Hepatic stellate cell (primary cell): ENCODE measurements at places on chromosomes 6 and 20.

- no peak for DNase-seq
Measured at GRCh38 chr6:158826819-158827501, 7.8 kb upstream of the EZR start.

GRCh38 chr6:155530219-155530834 is 74.7 kb upstream of the NOX3 start:
- DNase-seq: peak; percentile 11

DNA sequence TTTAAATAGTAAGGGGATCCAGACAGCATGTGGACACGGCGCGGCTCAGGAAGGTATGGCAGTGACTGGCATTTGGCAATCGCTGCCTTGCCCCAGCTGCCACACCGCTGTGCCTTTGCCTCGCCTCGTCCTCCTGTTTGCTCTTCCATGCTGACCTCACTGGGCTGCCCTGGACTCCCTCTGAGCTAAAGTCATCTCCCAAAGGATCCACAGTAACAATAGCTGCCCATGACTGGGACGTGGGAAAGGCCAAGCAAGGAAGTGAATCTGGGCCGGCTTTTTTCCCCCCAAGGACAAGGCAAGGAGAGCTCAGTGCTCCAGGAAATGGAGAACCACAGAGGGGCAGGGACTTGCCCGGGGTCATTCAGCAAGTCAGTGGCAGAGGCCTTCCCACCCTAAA is 48.1 kb downstream of the JPH2 start:
- DNase-seq: peak; percentile 46

DNA sequence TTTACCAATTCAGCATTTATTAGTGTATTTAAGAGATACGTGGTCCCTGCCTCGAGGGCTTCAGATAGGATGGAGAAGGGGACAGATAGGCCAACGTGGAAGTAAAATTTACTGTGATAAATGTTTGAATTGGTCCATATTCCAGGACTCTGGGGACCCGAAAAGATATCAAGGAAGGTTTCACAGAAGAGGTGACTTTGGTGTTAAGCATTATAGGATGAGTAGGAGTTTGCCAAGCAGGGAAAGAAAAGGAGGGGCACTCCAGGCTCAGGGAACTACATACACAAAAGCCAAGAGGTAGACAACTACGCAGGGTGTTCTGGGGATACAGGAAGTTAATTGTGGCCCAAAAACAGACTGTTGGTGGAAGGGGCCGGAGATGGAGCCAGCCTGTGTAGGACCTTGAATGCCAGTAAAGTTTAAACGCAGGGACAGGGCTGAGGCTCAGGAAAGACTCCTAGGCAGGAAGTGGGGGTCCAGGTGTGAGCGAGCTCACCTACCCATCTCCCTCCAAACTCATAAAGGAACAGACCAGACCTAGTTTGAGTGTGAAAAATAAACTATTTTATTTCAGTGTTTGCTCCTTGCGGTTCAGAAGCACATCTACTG is 37.0 kb downstream of the TGM2 start:
- no peak for DNase-seq

- no peak for DNase-seq
Measured at GRCh38 chr20:31667315-31668285, 29.9 kb downstream of the COX4I2 start.

DNA sequence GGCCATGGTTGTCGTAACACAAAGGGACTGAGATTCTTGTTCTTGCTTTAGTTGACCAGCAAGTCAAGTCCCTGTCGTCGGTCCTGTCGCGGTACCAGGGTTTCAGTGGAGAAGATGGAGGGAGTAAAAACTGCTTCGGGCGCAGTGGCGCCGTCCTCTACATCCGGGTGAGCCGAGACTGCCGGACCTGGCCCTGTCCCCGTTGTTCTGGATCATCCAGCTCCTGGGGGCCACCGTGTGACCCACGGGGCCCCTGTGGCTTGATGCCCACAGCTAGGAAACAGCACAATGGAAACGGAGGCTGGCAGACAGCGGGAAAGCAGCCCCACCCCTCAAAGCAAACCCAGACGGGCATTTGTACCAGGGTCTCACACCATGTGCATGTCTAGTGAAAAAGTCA is 15.0 kb downstream of the MTG2 start:
- DNase-seq: no peak

DNA sequence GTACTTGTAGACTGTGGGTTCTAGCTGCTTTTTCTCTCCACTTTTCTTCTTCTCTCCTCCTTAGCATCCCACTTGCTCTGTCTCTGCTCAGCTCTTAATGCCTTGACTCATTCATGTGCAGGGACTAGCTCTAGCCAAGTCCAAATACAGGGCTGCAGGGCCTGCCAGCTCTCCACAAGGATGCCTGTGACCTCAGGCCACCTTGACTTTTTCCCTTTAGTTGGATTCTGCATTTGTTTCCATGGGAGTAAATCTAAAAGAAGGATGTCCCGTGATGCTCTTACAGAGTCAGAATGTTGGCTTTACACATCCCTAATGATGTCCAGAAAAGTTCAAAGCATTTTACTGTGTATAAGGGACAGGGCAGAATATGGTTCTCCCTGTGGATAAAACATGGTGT is 101.8 kb upstream of the PREP start:
- no peak for DNase-seq

- no peak for DNase-seq
Measured at GRCh38 chr6:101818051-101818450, 424.5 kb downstream of the GRIK2 start.

- DNase-seq: no peak
Measured at GRCh38 chr6:115796829-115797228, 263.9 kb downstream of the FRK start.

DNA sequence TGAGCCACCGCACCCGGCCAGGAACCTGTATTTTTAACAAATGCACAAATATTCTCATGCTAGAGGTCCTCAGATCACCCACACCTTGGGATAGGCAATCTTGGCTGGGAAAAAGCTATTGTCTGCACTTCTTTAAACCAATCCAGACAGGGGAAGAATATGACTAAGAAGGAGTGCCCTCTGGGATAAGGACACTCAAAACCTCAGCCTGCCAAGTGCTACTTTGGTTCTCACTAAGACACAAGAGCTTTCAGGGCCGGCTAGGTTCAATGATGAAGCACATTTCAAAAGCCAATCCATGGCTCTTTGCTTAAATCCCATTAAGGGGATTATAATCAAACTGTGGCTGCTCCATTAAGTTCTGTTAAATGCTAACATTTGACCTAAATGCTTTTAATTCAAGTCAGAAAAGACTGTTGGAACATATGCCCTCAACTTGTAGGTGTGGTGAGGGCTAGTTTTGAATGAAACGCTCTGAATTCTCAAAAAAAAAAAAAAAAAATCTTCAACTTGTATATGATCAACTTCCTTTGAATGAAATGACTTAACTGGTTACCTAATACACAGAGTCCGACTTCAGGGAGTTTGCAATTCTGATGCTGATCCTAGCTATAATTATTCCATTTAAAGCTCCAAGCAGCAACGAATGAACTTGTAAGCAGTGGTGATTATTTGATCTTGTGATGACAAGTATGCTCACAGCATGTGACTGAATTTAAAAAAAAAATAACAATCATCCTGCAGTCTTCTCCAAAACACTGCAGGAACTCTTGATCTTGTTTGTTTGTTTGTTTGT is 56.6 kb downstream of the SLC23A2 start:
- no peak for DNase-seq

DNA sequence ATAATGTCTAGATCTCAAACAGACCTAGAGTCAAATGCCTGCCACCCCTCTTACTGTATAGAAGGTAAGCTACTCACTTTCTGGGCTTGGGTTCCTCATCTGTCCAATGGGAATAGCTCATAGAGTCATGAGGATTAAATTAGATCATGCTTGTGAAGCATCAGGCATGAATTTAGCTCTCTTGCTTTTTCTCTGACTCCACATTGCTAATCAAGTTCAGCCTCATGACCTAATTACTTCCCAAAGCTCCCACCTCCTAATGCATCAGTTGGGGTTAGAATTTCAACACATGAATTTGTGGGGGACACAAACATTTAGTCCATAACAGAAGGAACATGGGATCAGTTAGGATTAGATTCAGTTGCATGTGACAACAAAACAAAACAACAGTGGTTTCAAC is 4.6 kb upstream of the DDX27 start:
- DNase-seq: no peak

GRCh38 chr6:2534406-2535042 is 216.2 kb downstream of the MYLK4 start:
- DNase-seq: no peak

GRCh38 chr6:98787435-98787834 is 46.9 kb upstream of the POU3F2 start:
- no peak for DNase-seq

GRCh38 chr20:21378259-21378658 is 19.1 kb downstream of the NKX2-4 start:
- no peak for DNase-seq

GRCh38 chr20:49037962-49038387 is 8.1 kb upstream of the CSE1L start:
- DNase-seq: no peak

DNA sequence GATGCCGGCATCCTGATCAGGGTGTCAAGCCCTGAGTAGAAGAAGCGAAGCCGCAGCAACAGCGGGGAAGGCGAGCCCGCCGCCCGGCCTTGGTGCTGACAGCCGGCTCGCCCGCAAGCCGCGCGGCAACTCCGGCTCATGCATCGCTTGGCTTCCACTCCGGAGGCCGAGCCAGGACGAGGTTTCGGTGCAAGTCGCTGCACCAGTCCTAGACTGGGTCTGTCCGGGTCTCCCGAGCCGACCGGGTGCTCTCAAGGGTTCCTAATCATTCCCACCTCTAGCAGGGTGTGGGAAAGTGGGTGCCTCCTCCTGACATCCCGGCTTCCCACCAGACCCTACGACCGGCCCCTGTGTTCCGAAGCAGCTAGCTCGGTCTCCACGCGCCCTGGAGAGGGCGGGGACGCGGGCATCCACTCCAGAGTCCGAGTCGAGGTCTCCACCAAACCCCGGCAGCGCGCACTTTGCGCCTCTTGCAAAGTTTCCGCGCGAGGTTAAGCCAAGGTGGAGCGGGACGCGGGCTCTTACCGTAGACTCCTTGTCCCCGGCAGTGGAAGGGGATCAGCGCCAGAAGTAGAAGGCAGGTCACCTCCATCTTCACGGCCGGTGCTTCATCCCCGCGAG is 1.4 kb downstream of the MDGA1 start:
- DNase-seq: peak; percentile 62

DNA sequence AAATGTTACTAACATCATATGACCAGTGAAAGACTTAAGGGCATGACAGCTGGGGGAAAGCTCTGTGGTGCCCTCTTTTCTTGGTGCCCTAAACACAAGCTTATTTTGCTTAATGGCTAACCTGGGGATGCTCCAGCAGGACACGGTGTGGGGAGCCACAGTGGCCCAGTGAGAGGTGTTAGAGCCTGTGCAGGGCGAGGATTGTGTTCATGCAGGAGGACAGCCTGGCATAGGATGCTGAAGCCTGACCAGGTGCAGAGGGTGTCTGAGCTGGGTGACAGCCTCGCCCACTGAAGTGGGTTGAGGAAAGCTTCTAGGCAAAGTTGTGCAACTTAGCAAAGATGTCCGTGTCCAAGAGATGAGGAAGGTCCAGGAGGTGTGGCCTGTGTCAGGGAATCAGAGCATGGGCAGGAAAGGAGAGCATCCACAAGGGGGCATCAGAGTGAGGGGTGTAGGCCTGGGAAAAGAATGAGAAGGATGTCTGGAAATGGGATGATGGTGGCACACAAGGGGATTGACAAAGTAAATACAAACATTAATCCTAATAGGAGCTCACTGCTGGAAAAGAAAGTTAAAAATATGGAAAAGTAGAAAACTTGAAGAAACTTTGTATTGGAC is 33.9 kb downstream of the SLC17A4 start:
- peak; percentile 22 for DNase-seq

DNA sequence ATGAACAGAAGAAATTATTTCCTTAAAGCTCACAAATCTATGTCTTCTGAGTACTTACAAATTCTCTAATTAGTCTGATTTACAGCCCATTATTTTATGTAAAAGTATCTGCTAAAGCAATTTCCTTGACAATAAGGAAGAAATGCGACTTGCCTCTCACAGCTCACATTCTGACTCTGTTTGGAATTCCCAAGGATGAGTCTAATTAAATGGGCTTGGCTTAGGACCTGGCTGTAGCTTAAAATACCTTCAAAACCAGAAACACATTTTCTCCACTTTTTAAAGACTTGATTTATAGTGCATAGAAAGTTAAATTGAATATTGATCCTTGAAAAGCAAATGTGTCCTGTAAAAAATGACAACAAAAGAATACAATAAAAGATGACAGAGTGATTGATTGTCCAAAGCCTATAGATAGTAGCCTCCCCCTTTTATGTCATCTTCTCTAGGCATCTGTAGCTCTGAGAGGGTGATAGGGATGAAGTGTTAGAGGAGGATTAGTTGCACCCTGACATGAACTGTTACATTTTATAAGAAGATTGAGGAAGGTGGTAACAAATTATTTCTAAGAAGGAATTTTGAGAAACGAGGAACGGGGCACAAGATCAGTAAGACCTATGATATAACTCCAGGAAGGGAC is 118.9 kb downstream of the MACROD2 start:
- no peak for DNase-seq

- no peak for DNase-seq
Measured at GRCh38 chr20:15507151-15507550, 1066.1 kb downstream of the KIF16B start.

DNA sequence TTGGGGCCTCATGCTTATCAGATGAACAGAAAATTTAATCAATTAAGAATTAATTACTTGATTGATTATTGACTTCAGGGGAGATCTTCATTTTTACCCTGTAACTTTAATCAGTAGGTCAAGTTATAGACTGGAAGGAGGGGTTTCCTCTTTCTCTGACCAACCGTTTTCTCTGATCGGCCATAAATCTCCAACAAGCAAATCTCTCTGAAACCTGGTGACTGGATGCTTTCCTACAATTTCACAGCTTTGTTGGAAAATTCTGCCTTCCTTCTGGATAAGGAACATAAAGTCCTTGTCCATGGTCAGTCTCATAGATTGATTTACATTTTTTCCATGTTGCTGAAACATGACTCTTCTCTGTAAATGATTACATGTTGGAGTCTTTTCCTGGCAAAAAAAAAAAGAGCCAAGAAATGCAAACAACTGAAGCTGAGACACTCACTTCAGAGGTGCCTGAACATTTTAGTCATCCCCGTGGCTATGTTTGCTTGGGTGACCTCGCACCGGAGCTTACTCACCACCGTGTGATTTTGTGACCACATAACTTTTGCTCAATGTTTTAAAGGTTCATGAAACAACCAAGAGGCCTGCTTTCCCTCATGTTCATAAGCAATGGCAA is 31.0 kb downstream of the IRF4 start:
- peak; percentile 63 for DNase-seq

- DNase-seq: no peak
Measured at GRCh38 chr6:22809370-22809769, 240.0 kb downstream of the HDGFL1 start.

- no peak for DNase-seq
Measured at GRCh38 chr20:53728359-53728758, 134.7 kb upstream of the ZNF217 start.

- no peak for DNase-seq
Measured at GRCh38 chr6:113246186-113246585, 611.0 kb upstream of the MARCKS start.

DNA sequence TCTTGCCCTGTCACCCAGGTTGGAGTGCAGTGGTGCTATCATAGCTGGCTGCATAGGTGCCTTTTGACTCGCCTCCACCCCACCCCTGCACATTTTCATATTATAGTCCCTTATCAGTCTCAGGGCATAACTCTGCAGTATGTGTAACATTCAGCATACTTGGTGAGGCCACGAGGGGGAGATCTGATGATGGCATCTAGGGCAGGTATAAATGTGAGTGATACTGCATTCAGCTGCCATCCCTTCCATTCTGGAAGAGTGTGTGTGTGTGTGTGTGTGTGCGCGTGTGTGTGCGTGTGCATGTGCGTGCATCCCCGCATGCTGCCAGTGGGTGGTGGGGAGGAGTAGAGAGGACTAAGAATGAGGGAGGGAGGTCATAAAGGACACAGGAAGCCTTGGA is 81.4 kb downstream of the JARID2 start:
- DNase-seq: no peak
